ENCODE measurements at places on chromosomes 5 and 9.

GRCh38 chr9:77961541-77961940, 70.1 kb downstream of the GNAQ start:
- no peak for DNase-seq

DNA sequence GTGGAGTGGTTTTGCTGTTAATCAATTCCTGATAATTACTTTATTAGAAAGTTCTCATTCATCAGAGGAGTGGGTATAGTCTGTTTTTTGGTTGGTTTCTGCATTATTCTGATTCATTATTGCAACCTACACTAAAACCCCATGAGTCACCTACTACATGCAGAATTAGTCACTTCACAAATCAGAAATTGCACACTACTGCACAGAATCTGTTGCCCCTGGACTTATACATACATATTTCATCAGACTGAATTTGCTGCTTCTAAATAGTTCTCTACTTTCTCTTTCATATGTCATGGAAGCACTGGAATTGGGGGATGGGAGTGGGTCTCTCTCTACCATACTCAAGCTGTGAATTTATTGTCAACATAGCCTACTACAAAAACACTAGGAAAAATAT, 585.1 kb downstream of the DNAH5 start:
- DNase-seq, result no peak

GRCh38 chr5:110803467-110804326, 64.9 kb downstream of the SLC25A46 start:
- DNase-seq, result no peak

GRCh38 chr9:124420991-124421543, 5.8 kb upstream of the PSMB7 start:
- no peak for DNase-seq

- no peak for DNase-seq
These were observed 50.5 kb upstream of the RNU6ATAC start for GRCh38 chr9:134214766-134215419.

DNA sequence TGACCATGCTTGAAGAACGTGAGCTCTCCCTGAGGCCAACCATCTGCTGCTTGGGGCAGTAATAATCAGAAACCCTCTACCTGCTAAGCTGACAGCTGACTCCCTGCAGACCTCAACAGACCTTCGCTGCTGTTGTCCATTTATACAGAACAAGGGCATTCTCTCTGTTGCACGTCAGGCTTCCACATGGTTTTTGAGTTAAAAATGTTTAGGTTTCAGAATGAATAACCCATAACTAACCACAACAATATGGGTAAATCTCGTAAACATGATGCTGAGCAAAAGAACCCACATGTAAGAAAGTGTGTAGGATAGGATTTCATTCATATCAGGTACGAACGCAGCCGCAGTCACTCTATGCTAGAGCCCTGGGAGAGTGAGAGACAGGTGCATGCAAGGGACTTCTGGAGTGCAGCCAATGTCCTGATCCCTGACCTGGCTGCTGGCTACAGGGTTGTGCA, 348.5 kb downstream of the MED10 start:
- DNase-seq, result no peak

DNA sequence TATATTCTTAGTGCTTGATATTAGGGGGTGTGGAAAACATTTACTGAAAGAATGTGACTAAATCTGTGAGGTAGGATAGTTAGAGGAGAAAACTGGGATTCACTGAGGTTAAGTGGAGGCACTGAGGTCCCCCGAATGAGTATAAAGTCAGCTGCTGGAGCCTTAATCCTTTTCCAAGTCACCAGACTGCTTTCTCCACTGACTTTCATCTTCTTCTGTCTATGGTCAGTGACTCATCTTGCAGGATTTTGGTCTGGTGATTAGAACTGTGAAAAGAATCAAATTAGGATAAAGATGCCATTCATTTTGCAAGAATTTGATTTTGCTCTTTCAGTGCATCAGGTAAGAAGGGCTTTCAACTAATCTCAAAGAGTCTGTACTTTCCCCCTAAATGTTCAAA, 89.3 kb upstream of the ALDH1A1 start:
- DNase-seq, result no peak

DNA sequence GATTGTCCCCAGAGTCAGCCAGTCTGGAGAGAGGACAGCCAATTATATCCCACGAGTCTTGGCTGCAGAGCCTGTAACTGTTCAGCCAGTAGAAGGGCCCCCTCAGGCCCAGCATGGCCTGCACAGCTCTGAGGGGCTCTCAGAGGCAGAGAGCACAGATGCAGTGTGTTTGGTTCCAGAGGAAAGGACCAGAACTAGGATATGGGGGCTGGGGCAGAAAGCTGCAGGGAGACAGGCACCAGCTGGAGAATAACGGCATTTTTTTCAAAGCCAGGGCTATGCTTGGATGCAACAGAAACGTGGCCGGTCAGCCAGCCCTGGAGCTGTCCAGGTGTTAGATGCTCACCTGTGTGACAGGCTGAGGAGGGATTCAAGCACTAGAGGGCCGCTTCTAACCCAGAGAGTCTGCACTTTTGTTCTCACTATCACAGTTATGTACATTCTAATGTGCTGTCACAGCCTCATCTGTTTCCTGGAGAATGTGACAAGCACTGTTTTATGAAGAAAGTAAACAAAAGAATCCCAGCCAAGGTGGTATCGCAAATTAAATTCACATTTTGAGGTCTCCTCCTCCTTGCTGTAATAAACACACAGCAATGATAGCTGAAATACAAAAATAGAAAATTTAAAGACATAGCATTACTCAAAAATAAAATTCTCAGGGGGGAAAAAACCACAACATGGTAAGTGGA, 96.5 kb downstream of the GABBR2 start:
- no peak for DNase-seq

- no peak for DNase-seq
These were observed 186.7 kb downstream of the DCP2 start for GRCh38 chr5:113163328-113163727.

DNA sequence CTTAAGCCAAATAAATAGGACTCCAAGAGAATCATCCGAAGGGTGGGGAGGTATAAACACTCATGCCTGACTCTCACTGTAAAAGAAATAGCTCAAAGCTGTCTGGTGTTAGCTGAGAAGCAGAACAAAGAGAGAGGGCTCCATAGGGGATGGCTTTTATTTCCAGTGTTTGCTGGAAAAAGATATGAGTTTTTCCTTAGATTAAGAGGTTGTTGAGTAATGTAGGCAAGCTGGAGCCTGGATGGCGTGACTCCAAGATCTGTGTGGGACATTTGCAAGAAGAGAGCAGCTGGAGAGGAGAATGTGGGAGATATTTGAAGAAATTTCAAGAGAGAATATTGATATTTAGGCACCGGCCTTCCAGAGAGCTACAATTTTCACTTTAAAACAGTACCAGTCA, 793.7 kb upstream of the RGMB start:
- DNase-seq, result no peak

- DNase-seq, result no peak
These were observed 69.4 kb upstream of the MEF2C start for GRCh38 chr5:88952344-88952743.

GRCh38 chr9:118162716-118163115, 458.5 kb downstream of the TLR4 start:
- DNase-seq, result no peak

DNA sequence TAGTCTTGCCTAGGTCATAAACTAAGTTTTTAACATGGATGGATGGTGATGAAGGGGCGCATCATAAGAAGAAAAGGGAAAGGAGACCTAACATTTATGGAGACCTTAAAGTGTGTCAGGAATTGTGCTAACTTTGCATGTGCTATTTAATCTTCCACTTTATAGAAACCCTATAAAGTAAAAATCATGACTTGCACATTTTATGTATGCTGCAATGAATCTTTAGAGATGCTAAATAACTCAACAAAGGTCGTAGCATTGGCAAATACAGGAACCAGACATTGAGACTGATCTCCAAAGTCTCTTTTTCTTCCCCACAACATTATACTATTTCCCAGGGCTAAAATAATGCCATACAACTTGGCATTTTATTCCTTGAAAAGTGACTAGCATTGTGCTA, 214.6 kb downstream of the SGCD start:
- DNase-seq, result no peak

DNA sequence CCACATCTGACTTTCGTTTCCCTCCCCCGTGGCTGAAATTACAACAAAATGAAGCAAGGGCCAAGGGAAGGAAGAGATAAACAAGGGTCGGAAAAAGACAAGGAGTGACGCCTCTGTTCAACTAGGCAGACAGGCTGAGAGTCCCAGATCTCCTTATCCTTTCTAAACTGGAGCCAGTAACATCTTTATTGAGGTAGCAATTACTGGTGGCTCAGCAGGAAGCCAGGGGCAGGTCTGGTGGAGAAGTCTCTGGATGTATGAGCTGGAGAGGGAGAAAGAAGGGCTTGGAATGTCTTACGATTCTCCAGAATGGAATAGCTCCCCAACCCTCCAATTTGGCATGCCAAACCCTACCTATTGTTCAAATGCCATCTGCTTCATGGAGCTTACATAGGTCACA, 190.8 kb upstream of the BRINP1 start:
- DNase-seq, result no peak

DNA sequence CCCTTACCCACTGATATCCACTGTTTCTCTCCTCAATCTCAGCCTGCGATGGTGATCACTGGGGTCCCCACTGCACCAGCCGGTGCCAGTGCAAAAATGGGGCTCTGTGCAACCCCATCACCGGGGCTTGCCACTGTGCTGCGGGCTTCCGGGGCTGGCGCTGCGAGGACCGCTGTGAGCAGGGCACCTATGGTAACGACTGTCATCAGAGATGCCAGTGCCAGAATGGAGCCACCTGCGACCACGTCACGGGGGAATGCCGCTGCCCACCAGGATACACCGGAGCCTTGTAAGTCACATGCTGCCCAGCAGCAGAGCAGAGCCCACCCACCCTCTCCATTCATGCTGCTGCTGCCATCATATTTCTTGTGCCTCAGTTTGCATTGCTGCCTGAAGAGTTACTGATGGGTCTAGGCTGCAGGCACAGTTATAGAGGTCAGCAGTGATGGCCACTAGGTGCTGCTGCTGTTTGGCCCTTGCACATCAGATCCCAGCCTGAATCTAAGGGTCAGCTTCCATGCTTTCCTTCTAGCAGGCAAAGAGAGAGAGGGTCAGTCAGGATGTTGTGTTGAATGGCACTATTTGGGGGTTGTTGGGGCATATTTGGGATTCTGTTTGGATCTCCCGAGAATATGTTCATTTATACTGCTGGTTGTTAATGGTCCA, 106.0 kb downstream of the MEGF10 start:
- DNase-seq, result no peak

DNA sequence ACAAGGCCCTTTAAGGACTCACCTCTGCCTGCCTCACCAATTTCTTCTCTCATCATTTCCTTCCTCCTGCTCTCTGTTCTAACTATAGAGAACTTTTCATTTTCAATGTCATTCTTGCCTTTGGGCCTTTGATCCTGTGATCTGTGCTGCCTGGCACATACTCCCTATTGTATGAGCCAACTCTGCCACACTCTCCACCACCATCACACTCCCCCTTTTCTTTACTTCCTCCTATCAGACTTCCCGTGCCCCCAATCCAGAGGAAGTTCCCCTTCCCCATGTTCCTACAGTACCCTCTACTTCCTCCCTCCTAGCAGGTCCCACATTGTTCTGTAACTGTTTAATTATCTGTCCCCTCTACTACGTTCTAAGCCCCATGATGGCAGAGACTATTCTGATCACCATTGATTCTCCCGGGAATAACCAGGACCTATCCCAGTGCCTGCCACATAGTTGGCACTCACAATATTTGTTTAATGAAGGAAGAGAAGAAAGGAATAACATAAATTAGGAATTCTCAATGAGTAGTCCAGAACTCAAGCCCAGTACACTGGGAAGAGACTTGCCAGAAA, 27.5 kb downstream of the ADAM19 start:
- DNase-seq, result no peak

All from AG09319 (cell line).